ENCODE measurements at places on chromosomes 1 and 21.

DNA sequence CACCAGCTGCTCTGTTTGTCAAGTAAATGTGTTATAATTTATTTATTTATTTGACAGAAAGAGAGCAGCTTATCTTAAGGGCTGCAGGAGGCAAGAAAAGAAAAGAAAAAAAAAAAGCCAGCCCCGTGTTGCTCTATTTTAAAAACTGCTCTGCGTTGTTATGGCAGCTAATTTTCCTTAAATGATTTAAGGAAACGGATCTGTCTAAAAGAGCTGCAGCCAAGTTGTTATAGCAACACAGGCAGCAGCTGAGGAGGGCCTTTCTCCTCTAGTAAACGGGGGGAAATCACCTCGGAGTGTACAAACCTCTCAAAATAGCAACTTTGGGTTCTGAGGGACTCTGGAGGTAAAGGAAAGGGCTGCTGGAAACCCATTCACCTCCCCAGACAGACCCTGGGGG, 149.2 kb downstream of the BEND5 start:
- DNase-seq: peak; percentile 11

GRCh38 chr21:32472890-32473765, 60.6 kb downstream of the EVA1C start:
- DNase-seq: no peak

GRCh38 chr1:90046635-90047034, 51.7 kb downstream of the ZNF326 start:
- no peak for DNase-seq

- DNase-seq: no peak
Observed at GRCh38 chr1:153929981-153930948, 7.5 kb upstream of the GATAD2B start.

DNA sequence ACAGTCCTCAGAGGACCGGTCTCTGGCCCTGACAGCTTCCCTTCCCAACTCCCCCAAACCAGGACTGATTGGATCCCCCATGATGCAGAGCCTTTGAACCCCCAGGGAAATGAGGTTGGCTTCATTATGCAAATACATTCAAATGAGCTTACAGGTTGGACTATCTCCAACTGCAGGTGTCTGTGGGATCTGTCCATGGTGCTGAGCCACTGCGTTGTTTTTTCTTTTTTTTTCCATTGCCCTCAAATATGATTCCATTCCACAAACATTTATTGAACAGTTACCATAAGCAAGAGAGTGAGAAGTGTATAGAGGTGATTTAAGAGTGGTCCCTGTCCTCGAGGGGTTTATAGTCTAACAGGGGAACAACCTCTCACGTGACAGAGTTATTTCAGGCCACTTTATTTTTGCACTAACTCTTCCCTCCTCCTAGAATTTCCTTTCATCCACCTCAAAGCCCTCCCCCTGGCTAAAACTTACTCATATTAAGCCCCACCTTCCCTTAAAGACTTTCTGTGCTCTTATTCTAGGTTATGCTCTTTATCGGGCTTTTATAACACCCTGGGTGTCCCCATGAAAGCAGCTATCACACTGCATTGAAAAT, 21.9 kb downstream of the DLGAP3 start:
- no peak for DNase-seq

DNA sequence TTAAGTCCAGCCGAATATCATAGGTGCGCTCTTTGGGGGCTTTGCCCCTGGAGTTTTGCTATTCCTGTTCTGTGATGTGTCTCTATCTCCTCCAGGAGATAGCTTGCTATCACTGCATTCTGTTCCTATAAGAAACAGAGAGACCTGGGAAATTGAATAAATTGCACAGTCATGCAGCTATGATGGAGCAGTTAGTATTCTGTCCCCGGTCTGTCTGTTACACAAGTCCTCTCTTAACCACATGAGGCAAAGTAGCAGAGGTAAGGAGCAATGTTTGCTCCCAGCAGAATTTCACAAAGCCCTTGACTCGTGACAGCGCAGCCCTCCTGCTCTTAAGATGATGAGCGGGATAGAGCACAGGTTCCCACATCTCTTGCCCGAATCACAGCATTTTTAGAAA, 63.9 kb upstream of the GRHL3 start:
- no peak for DNase-seq

DNA sequence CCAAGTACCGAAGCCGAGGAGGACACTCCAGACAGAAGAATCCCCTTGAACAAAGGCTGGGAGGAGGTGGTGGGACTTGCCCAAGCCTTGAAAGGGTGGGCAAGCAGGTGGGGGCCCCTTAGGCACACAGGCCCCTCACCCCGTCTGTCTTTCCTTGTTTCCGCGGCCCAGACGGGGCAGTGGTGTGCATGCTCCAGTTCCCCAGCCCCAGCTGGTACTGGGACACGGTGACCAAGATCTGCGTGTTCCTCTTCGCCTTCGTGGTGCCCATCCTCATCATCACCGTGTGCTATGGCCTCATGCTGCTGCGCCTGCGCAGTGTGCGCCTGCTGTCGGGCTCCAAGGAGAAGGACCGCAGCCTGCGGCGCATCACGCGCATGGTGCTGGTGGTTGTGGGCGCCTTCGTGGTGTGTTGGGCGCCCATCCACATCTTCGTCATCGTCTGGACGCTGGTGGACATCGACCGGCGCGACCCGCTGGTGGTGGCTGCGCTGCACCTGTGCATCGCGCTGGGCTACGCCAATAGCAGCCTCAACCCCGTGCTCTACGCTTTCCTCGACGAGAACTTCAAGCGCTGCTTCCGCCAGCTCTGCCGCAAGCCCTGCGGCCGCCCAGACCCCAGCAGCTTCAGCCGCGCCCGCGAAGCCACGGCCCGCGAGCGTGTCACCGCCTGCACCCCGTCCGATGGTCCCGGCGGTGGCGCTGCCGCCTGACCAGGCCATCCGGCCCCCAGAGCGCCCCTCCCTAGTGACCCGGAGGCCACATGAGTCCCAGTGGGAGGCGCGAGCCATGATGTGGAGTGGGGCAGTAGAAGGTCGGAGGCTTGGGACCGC, 50.8 kb downstream of the OPRD1 start:
- no peak for DNase-seq

DNA sequence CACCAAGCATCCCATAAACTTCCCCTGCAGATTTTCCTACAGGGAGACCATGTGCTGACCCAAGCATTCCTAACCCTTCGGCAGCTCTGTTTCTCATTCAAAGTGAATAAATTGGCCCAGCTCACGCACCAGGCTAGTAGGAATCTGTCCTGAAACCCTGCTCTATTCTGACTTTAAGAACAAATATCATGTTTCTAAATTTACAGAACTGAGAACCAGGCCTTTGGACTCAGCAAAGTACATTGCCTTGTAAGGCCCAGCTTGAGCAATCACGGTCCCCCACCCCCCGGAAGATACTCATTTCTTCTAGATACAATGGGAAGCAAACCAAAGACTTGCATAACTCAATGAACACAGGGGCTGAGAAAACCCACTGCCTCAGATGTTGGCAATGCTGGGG, 160.1 kb upstream of the NFIA start:
- no peak for DNase-seq

GRCh38 chr1:42035205-42035829, 116.6 kb upstream of the HIVEP3 start:
- DNase-seq: peak; percentile 58

GRCh38 chr1:228400692-228401454, 5.8 kb downstream of the TRIM11 start:
- DNase-seq: no peak

- no peak for DNase-seq
Observed at GRCh38 chr1:226474443-226475141, 66.7 kb upstream of the PARP1 start.

GRCh38 chr1:223721658-223722607, 9.6 kb downstream of the CAPN2 start:
- DNase-seq: no peak

GRCh38 chr1:193700710-193701355, 514.4 kb upstream of the B3GALT2 start:
- no peak for DNase-seq

DNA sequence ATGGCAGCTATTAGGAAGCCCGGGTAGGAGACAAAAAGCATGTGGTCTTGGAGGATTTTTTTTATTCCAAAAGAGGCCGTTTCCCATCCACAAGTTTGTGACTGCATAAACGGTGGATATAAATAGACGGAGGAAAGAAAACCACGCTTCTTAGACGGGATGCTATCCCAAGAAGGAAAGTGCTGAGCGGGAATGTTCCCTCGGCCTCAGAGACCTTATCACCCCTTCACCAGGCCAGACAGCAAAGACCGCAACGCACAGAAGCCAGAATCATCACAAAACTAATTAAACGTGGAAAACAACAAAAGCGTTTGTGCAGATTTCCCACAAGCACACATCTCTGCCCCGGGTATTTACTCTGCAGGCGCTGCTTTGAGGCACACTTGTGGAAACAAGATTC, 43.2 kb downstream of the HLCS start:
- no peak for DNase-seq

DNA sequence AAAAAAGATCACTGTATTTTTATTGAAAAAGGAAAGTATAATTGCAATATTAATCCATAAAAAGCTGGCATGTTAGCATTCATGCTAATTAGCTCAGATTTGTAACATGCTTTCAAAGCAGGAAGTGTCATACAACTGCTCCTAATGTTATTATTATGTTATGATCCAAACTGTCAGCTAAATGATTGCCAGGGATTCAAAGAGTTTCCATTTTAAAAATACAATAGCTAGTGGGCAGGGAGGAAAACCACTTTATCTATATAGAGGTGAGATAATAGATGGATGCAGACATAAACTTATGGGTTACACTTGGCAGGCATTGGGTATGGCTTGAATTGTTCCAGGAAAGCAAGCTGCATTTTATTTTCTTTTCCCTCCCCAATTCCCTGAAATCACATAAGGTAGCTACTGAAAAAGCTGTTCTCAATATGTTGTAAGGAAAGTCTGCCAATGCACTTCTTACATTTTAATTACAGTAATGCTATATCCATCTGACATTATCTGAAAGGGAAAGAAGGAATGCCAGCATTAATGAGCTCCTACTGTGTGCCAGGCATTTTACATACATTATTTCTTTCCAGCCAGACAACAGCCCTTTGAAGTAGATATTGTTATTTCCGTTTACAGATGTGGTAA, 9.8 kb upstream of the MYSM1 start:
- no peak for DNase-seq

GRCh38 chr1:183186841-183187240, 777 bp downstream of the LAMC2 start:
- no peak for DNase-seq

DNA sequence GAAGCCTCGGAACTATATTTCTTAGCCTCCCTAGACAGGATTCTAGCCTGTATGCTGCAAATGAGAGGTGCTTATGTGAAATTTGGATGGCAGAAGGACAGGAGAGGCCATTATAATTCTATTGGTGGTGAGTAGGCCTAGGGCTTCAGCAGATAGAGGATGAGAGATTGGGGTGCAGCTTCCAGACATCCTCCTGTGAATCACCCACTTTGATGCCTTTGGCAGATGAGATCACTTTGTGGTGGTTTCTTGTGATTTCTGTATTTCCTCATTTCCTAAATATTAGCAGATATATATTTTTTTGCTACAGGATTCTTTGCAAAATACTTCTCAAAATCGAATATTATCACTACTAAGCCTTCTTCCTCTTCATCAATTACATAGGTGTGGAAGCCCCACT, 37.3 kb downstream of the MFSD2A start:
- DNase-seq: no peak

DNA sequence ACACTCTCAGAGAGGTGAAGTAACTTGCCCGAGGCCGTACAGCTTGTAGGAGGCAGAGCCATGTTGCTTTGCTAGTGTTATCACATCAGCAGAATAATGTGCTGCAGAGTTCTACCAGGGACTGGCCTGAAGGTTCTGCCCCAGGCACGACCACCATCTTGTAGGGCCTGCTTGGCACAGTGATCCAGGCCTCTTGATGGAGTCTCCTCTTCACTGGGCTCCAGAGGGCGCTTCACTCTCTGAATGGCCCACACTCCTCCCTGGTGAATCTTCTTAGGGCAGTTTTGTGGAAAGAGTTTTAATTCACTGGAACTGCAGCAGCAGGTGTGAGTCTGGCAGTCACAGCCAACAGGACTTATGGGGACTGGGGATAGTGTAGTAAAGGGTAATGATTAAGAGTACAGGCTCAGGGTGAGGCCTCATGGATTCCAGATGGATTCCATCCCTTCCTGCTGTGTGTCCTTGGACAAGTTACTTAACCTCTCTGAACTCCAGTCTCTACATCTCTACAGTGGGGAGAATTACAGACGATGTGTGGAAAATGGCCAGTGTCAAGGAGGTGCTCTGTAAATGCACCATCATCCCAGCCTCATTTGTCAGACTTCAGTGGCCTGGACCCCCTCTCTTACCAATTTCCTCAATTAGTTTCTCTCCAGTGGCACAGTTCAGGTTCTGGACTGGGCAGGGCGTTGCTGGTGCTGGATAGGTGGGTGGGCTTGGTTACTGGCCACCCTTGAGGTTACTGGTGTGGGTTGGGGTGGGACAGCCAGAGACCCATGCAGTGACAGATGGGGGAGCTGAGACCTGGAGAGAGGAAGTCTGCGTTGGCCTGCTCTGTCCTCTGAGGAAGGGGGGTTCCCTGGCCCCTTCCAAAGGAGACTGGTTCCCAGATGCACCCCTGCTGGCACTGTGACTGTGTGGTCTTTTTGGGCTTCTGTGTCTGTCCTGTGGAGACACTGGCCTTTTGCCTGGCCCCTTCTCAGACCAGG, 45.9 kb upstream of the CSF3R start:
- DNase-seq: no peak

DNA sequence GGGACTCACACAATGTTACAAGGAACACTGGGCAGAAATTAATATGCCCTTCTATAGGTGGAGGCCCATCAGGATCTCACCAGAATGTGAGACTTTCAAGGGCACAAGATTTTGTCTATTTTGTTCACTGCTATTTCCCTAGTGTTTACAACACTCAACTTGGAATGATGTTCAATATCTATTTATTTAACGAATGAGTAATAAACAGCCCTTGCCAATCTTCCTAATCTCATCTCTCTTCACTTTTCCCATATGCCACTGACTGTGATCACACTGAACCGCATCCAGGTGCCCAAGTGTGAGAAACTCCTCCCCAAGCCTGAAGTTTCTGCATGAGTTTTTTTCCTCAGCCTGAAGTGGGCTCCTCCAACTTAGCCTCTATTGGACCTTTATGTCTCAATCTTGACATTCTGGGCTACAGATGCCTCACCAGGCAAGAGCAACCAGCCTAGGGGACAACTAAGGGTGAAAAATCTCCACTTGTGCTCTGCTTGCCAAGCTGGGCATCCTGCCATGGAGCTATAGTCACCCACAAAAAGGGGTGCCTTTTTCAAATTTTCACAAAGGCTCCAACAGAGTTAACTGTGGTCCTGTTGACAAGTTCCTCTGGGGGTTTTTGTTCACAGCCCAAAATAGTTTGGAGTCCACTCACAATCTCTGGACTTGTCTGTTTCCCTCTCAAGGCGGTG, 105.6 kb downstream of the PLPP3 start:
- DNase-seq: no peak

DNA sequence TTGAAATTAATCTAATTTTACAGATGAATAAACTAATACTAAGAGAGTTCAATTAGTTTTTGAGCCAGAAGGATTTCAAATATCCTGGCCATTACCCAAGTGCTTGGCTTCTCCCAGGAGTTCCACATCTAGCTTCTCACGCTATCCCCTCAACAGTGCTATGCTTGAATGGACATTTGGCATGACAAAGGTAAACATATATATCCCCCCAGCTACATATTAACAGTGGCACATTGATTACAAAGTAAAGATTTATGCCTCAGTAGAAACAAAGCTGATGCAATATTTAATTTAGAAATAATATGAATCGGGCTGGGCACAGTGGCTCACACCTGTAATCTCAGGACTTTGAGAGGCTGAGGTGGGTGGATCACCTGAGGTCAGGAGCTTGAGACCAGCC, 434.6 kb upstream of the PRMT6 start:
- DNase-seq: no peak
